ENCODE measurements at places on chromosomes 12 and 14.
A peak's percentile ranks its signal among the peaks of the same experiment; 100 is the strongest.

GRCh38 chr14:47919997-47920396 is 244.6 kb upstream of the MDGA2 start:
- DNase-seq, result no peak

- no peak for DNase-seq
Measured at GRCh38 chr12:42217656-42218055, 20.4 kb downstream of the YAF2 start.

DNA sequence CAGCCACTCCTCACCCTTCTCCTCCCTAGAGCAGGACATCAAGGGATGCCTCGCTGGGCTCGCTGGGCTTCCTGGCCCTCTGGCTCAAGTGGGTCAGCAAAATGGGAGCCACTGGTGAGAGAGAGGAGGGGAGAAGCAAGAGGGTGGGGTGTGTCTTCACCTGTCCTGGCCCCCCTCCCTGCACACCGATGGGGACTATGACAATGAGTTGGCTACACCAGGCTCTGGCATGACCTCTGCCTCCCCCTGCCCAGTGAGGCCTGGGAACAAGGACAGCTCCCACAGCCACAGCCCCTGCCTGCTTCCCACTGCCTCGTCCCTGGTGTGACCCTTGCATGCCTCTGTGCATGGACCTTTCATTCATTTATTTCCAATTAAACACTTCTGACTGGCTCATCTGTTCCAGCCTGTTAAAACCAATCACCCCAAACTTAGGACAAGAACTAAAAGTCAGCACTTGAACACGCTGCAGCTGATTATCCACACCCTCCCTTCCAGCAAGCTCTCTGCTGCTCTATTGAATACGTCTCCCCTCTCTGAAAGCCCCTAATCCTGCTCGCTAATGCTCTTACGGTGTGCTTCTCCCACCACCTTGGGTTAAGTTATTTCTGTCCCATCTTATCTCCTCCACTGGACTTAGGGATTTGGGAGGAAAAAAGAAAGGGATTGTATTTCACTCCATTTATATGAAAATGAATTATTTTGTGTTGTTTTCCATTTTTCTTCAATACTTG is 5.8 kb upstream of the PPP2R5C start:
- no peak for DNase-seq

- DNase-seq, result no peak
Measured at GRCh38 chr14:95770777-95771176, 56.9 kb upstream of the TCL1A start.

DNA sequence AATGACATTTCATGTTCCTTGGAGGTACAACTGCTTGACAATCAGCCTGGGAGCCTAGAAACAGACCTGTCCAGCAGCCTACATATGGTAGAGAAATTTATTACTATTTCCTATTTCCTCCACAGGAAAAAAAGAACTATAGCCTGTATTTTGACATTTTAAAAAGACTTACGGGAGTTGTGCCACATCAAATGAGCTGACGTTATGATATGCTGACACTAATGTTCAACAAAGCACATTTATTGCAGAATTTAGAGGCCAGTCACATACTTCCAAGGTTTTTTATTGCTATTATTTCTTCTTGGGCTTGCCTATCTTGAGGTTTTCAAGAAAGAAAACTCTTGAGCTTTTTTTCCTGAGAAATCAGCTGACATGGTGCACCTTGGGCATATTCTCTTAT is 305.3 kb downstream of the LRIG3 start:
- DNase-seq, result no peak

DNA sequence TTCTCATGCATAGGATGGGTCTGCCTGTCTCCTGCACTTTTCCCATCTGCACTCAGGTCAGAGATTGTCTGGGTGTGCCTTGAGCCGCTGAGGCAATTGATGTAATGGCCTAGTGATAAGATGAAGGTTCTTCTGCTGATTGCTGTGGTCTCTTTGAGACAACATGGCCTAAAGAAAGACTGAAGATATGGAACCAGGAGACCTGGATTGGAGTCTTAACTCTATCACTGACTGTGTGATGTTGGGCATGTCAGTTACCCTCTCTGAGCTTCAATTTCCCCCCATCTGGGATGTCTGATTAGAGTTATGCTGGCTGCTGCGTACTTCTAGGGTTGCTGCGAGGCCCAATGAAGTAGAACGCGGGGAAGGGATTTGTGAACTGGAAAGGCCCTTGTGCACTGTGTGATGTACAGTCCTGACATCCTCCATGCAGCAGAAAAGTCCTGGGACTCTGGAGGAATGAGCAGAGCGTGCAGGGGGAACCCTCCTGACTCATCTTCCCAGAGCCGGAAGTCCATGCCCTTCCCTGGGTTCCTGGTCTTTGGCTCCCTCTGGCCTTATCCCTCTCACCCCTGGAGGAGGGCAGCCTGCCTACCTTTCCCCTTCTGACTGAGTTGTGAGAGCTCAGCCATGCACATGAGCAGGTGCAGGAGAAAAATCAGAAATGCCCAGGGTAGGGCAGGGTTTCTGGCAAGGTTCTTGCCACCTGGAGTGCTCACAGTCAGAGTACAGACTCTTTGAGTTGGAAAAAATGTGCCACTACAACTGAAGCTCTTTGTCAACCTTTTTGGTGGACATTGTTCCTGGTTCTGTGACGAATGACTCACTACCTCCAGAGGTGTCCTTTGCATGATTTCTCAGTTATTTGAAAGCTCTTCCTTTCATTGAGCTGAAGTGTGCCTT is 21.1 kb downstream of the PLEKHD1 start:
- DNase-seq, result no peak

- DNase-seq, result no peak
Measured at GRCh38 chr12:128852026-128852698, 1.1 kb upstream of the GLT1D1 start.

DNA sequence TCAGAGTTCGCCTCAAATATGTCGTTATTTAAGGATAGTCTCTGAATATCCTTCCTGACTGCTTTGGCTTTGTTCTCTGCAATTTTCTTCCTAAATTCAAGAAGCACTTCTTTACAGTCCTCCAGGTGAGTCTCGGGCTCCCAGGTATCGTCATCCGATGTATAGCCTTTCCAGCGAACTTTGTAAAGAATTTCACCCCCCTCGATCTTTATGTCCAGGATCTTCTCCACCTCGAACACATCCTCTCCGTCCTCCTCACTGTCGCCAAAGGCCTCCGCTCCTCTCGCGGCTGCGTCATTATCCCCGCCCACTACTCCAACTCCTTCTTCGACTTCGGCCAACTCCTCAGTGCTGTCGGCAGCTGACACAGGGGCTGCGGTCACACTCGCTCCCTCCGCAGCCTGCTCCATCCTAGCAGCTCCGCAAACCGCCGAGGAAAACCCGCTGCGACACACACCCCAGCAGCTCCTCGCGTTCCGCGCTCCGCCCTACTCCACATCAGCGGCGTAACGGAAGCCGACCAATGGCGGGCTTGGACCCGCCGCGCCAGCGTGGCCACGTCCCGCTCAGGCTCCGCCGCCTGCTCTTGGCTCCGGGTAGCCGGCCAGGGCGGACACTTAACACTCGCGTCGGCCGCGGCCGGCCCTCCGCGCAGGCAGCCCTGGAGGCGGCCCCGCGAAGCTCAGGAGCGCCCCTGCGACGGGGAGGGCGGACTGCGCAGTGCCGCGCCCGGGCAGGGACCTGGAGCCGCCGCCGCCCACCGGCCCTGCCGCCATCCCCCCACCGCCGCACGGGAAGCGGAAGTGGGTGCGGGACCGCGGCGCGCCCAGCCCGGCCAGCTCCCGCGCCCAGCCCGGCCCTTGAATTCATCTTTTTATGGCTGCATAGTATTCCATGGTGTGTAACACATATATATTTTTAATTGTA is 4.1 kb downstream of the CD163L1 start:
- peak; percentile 83 for DNase-seq

DNA sequence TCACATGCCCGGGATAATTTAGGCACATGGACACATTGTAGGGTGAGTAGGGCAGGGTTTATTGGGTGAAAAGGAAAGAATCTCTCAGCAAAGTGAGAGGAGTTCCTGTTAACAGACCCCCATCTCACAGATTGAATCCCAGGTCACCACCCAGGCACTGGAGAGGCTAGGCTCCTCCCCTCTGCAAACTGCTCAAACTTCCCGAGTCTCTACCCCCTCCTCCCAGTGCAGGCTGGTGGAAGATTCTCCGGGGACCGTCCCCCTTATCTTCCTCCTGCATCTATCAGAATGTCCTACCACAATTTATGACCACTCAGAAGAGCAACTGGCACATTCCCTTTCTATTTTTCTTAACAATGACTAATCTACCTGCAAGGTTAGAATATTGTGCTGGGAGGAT is 126.0 kb downstream of the NTF3 start:
- DNase-seq, result no peak

DNA sequence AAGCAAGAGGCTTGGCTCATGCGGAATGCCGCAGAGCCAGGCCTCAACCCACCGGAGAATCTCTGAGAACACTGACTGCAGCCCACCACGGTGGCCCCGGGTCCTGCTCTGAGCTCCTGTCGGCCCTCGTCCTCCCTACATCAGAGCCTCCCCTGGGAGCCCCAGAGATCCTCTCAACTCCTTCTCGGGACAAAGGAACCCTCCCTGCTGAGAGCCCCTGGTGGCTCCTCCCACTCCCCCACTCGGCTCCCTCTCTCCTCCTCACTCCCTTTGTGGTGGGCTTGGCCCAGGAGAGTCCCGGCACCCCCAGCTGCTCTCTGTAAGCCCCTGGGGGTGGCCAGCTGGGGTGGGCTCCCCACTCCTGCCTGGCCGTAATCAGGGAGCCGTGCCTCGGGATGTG is 11.1 kb upstream of the INF2 start:
- no peak for DNase-seq

Measured in progenitor cell of endocrine pancreas (in vitro differentiated cells).